ENCODE measurements at places on chromosomes 13 and 19.

DNA sequence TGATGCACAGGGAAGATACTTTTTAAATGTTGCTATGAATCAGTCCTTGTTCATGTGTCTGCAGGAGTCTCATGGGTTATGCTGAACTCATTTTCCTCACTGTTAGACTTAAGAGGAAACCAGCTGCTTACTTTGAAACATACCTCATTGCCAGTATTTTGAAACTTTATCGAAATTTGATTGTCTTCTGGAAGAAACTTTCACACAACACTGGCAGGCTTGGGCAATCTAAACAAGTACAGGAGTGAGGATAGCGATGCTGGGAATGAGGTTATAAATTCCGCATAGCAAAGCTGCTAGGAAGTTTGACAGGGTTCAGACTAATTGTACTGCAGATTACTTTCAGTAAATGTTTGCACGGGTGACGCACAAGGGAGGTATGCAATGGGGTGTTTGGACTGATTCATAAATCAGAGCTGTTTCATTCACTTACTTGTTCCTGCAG lies 245.7 kb downstream of the DNAJC15 start:
- no peak for DNase-seq

GRCh38 chr13:98279473-98280175 lies 102.6 kb upstream of the RNF113B start:
- DNase-seq = no peak

- DNase-seq = no peak
Observed at GRCh38 chr13:51328488-51328887, 11.0 kb upstream of the SERPINE3 start.

DNA sequence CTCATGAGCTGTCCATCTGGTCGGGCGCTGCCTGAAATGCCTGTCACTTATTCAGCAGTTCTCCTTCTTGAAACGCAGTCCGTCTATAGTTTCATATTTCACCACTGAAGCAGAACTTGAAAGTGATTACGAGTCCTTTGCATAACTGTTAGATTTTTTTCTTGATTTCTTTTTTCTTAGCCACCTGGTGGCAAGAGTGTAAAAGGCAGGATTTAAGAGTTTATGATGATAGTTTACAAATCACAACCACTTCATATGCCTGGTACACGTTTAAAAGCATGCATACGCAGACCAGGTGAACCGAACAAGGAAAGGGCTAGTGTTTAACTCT lies 45.8 kb downstream of the GGACT start:
- no peak for DNase-seq

GRCh38 chr19:1261798-1262622 lies 7.1 kb upstream of the CIRBP start:
- DNase-seq = no peak

- DNase-seq = no peak
Observed at GRCh38 chr13:27159806-27160563, 11.6 kb downstream of the USP12 start.

GRCh38 chr13:23655321-23655720 lies 85.1 kb downstream of the TNFRSF19 start:
- DNase-seq = no peak

DNA sequence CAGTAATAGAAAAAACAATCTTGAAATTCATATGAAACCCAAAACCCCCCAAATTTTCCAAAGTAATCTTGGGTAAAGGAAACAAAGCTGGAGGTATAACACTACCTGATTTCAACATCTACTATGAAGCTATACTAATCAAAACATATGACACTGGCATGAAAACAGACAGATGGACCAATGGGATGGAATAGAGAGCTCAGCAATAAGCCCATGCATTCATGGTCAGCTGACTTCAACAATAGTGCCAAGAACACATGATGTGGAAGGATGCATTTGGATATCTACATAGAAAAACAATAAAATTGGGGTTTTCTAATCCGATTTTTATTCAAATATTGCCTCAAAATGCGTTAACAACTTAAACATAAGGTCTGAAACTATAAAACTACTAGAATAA lies 32.2 kb upstream of the ZNF766 start:
- no peak for DNase-seq

- DNase-seq = no peak
Observed at GRCh38 chr13:38821770-38822551, 135.1 kb downstream of the FREM2 start.

GRCh38 chr19:13727798-13728197 lies 36.5 kb upstream of the MRI1 start:
- DNase-seq = no peak

GRCh38 chr19:35011737-35012682 lies 11.9 kb downstream of the GRAMD1A start:
- no peak for DNase-seq

- DNase-seq = no peak
Observed at GRCh38 chr13:48615049-48615448, 38.7 kb upstream of the CYSLTR2 start.

All from activated T-cell treated with anti-CD3 and anti-CD28 coated beads for 1 hour (primary cell).